ENCODE measurements at places on chromosomes 4 and X.

DNA sequence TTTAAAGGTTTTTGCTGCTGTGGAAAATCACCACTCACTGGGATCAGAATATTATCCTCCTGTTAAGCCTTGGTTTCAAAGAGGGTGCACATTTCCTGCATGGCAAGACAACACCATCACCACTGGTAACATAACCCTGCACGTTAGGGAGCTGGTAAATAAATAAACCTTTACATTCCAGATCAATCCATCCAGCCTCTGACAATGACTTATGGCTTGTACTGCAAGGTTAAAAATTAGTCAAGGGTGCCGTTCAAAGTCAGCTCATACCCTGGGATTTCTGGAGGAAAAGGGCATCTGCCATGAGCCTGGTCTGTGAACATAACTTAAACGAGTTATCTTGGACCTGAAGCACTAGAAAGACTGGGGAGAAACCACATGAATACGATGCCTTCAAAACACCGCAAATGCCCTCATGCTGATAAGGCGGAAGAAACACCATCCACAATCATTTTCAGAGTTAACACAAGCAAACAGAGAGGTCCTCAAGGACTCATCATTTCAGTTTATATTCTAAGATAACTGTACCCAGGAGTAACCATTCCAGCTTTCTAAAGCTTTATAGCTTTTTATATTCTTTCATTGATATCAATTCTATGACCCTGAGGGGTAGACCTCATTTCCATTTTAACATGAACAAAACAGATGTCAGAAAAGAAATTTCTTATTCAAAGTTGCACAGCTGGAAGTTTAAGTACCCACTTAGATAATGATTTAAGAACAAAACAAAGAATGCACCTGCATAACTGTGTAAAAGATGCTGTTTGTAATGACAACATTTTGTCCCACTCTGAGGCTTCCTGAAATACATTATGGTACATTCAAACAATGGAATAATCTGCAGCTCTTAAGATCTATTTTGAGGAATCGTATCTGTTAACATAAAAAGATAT lies 103.1 kb downstream of the NPNT start:
- no peak for DNase-seq

- no peak for DNase-seq
Observed at GRCh38 chr4:156803056-156803455, 168.5 kb downstream of the PDGFC start.

DNA sequence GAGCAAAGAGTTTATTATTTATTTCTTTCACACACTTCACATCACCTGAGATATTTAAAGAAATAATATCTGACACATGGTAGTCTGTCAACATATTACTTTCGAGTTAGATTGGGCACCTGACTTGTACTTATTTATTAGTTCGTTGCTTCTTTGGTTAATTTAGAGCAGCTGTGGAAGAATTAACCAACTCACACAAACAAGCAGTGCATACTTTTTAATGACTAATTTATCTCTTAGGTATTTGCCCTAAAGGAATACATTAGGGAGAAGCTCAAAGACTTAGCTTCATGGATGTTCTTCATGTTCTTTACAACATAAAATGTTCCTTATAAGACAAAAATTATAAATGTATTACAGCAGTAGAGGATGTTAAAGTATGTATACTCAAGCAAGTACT lies 242.9 kb downstream of the ARHGAP24 start:
- no peak for DNase-seq

DNA sequence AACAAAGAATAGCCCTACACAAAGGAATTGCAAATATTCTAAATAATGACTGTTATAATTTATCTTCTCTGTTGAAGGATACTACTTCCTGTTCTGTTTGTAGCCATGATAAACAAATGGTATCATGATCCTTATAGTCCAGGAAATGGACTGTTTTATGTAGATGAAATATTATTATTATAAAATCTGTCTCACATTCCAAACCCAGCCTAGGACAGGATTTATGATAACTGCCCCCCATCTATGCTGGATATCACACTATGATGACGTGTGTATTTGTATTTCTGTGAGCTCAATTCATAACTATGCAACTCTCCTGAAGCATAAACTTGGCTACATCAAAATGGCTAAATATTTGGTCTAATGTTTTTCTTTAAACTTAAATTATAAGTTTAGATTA lies 21.3 kb downstream of the DMD start:
- DNase-seq: no peak

GRCh38 chrX:148763896-148764295 lies 263.5 kb downstream of the AFF2 start:
- no peak for DNase-seq

- DNase-seq: no peak
Observed at GRCh38 chr4:39802005-39802404, 104.1 kb downstream of the UBE2K start.

Measured in CD8-positive, alpha-beta T cell (primary cell).